Stimulated activated CD4-positive, alpha-beta T cell treated with anti-CD3 and anti-CD28 coated beads, Interleukin-12 subunit alpha, Interleukin-12 subunit beta, amount 100 ng/mL, for 24 hours (primary cell): ENCODE measurements at places on chromosomes 5 and 9.

GRCh38 chr5:60671899-60672692 lies 27.9 kb downstream of the DEPDC1B start:
- no peak for DNase-seq

- no peak for DNase-seq
These were observed 63.5 kb downstream of the GPR21 start for GRCh38 chr9:123096987-123097386.

DNA sequence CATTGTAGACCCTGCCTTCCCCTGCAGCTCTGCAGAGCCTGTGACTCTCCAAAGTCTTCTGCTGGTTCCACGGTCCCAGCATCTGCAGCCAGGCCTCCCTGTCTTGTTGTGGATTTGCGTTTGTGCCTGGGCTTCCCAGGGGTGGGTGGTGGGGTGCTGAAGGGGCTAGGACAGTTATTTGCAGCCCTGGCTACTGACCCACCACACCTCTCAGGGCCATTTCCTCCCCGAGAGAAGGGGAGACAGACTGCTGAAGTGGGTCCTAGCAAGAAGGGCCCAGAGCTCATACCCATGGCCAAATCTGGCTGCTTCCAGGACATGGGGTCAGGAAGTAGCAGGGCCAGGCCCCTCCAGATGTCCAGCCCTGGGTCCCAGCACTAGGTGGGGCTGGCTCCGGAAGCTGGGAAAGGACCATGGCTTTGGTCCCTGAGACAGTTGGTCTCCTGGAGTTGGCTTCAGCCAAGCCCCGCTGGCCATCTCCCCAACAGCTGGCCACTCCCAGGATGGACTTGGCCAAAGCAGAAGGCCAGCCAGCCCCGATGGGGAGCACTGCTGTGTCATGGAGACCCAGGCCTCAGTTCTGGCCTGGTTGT lies 26.3 kb downstream of the GSN start:
- DNase-seq = no peak

- no peak for DNase-seq
These were observed 33.1 kb upstream of the SPIN1 start for GRCh38 chr9:88355166-88355565.

- no peak for DNase-seq
These were observed 335.6 kb downstream of the ZNF608 start for GRCh38 chr5:124410539-124411488.

GRCh38 chr9:93830606-93831005 lies 124.5 kb downstream of the BARX1 start:
- DNase-seq = no peak

DNA sequence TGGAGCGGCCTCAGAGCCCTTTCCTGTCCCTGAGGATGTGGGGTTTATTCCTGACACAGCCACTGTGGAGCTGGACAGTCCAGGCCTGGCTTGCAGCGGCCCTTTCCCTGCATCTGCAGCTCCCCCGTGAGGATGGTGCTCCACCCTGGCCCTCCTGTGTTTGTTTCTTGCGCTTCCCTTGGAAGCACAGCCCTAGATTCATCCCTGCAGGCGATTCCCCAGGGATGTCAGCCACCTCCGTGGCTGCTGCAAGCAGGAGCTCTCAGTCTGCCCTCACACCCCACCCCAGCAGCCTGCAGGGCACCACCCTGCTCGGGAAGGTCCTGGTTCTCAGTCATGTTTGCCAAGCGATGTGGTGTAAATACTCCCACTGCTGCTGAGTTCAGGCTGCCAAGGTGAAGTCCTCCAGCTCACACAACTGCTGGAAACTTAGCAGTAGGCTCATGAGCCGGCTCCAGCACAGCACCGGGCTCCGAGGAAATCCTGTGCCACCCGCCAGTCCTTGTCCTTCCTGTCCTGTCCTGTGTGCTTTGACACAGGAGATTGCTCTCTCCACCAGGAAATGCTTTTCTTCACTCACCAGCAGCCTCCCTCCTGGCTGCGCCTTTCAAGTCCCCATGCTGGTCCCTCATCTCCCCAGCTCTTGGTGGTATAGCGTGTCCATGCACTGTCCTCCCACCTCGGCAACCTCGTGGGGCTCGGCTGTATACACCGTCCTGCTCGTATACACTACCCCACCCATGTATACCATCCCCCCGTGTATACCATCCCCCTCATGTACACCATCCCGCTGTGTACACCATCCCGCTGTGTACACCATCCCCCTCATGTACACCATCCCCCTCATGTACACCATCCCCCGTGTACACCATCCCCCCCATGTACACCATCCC lies 16.2 kb downstream of the ROPN1L start:
- no peak for DNase-seq

GRCh38 chr5:9197881-9198260 lies 348.0 kb downstream of the SEMA5A start:
- DNase-seq = no peak

DNA sequence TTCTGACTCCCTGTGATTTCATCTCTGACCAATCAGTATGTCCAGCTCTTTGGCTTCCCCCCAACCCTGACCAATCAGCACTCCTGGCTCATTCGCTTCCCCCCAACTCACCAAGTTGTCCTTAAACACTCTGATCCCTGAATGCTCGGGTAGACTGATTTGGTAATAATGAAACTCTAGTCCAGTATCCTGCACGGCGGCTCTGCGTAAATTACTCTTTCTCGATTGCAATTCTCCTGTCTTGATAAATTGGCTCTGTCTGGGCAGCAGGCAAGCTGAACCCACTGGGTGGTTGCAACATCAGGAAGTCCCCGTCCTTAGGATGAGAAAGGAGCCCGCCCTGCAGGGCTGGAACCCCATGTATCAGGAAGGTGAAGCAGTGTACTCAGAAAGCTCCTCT lies 10.4 kb downstream of the FCN2 start:
- DNase-seq = no peak

DNA sequence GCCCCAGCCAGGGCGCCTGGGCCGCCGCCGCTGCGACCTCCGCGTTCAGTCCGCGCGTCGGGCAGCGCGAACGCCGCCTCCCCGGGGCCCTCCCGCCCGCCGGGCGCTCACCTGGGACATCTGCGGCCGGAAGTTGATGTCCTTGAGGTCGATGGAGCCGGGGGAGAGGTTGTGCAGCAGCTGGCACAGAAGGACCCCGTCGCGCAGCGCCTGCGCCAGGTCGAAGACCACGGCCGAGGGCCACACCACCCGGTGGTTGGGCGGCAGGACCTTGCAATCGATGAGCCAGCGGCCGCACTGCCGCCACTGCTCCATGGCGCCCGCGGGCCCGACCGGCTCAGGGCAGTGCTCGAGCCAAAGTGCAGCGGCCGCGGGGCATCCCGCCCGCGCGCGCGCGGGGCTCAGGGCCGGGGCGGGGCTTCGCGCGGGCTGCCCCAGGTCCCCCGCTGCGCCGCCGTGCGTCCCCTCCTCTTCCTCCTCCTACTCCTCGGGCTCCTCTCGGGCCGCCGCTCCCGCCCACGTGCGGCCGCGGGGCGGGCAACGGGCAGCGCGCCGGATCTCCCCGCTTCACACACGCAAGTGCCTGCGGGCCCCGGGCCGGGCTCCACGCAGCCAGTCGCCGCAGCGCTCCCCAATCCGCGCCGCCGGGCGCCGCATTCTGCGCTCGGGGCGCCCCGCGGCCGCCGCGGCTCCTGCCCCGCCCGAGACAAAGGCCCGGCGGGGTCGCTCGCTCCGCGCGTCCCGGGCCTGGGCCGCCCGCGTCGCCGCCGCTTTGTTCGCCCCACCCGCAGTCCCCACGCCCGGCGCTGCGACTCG lies at the start of gene VAV2:
Gene VAV2, minus strand, starts transcription at position 361 of the 816 bp plus-strand sequence. Its CDS starts 46 bp downstream, at position 315.
- DNase-seq = peak; percentile 51
